ENCODE measurements at places on chromosomes 1 and 21.

DNA sequence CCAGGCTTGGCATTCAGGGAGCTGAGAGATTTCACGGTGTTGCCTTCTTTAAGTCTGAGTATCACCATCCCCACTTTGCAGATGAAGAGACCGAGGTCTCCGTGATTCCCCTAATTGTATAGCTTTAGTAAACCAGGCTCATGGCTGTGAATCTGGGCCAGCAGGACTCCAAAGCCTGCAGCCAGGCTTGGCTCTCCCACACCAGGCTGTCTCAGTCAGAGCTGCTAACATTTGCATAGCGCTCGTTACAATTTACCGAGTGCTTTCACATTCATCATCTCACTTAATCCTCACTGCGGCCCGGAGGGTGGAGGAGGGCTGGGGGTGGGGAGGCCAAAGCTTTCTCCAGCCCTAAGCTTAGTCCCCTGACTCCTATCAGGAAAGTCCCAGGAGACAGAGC is 11.7 kb downstream of the C1orf94 start:
- DNase-seq, result no peak

DNA sequence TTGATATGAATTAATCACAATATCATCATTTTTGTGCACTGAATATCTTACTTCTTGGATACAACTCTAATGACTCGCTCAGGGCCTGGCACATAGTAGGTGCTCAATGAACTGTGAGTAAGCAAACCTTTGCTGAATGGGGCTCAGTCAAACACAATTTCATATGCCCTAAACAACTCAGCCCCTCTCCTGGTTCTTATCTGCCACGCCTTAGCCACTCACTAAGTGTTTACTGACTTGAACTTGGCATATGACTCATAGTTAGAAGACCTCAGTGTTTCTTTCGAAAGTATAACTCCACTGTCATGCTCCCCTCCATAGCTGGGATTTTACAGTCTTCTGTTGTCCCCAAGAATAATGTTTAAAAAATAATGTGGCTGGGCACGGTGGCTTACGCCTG is 4.8 kb upstream of the IFNLR1 start:
- DNase-seq, result no peak

- DNase-seq, result no peak
Observed at GRCh38 chr1:43360616-43361015, 1.8 kb downstream of the CDC20 start.

- no peak for DNase-seq
Observed at GRCh38 chr1:206932177-206932576, 10.4 kb upstream of the FCMR start.

GRCh38 chr1:181936768-181937581 is 124.5 kb downstream of the ZNF648 start:
- DNase-seq, result no peak

DNA sequence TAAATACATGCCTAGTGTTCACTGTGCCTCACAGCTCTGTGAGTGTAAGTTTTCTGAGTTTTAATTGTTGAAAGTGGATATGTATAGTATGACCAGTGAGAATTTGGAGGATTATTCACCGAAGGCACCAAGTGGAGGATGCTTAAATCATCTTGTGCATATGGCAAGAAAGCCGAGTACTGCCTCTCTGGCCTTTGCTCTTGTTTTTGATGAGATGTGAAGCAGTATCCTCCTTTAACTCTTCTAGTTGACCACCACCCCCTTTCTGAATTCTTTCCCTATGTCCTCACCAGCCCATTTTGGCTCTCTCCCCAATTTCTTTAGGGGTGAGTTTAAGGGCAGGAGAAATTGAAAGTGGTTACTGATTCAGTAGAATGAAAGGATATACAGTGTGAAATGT is 130.4 kb downstream of the SYT2 start:
- no peak for DNase-seq

DNA sequence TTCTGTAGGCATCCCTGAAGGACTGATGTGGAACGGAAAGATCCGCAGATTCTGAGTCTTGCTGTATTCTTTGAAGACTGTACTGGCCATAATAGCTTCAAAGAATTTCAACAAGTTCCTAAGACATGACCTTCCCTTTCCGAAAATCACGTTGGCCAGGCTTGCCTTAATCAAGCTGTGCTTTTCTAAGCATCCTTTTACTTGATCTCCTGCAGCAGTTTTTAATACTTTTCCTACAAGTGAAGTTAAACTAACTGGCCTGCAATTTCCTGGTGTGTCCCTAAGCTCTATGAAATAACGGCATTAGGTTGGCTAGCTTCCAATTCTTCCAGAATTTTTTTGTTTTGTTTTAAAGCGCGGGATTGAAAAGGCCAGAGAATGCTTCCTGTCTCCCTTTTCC is 40.3 kb downstream of the SPAG17 start:
- no peak for DNase-seq

DNA sequence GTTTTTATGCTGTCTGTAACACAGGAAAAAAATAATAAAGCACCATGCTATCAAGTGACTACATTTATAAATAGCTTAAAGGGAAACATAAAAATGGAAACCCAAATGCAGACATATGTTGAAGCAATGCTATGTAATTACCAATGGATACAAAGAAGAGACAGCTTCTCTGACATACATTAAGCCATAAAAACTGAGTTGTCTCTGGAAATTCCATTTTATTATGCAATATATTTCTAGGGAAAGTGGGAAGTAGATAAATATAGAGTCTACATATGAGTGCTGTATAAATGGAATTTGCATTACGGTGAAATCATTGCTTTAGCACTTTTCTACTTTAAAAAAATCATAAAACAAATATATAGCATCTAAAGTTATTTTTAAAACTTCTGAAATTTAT is 135.2 kb upstream of the COL11A1 start:
- DNase-seq, result no peak

DNA sequence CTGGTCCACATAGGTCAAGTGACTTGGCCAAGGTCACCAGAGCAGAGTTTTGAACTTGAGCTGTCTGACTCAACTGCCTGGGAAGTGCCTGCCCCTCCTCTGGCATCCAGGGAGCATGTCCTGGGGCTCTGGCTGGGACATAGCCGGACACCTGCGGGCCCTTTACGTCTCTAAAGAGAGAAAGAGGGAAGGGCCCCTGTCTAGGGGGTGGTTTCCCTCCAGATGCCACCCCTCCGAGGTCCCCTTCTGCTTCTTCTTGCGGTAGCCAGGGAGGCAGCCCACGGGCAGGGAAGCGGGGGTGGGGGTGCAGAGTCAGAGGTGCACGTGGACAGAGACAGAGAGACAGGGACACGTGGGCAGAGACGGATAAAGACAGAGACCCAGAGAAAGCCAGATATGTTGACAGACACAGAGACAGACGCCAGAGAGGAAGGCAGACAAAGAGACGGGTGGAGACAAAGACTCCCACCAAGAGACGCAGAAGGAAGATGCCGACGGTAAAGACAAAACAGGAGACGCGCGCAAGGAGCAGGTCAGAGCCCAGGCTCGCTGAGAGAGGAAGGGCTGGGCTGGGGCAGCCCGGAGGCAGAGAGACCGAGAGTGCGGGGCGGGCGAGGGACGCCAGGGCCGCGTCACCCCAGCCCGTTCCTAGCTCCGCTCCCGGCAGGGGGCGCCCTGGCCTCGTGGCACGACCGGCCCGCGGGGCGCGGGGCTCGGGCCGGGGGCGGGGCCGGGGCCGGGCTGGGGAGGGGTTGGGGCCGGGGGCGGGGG is 458 bp upstream of the ALPL start:
- no peak for DNase-seq

DNA sequence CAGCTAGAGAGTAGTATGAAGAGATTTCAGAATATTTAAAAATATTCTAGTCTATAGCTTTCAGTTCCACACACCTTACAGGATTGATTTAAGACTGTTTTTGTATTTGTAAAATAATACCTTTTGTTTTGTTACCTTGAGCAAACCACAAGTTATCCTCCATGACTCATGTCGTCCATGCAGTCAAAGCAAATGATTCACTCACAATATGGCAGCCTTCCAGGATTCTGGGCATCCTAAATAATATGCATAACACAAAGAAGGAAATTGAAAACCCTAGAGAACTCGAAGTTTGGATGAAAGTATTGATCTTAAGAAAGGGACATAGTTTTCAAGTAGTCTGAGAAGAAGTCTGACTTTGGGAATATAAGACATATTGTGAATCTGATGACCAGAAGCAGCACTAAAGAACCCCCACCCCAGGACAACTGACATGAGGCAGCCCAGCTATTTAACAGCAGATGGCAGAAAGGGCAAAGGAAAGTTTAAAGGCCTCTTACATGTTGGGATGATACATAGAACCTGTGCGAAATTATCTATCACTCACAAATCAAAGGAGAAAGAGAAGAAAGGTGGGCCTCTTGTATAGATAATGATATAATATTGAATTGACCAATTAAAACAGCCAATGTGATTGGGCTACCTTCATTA is 857.9 kb downstream of the BRINP3 start:
- DNase-seq, result no peak

GRCh38 chr1:27009601-27010197 is 3.0 kb downstream of the TENT5B start:
- peak; percentile 79 for DNase-seq

DNA sequence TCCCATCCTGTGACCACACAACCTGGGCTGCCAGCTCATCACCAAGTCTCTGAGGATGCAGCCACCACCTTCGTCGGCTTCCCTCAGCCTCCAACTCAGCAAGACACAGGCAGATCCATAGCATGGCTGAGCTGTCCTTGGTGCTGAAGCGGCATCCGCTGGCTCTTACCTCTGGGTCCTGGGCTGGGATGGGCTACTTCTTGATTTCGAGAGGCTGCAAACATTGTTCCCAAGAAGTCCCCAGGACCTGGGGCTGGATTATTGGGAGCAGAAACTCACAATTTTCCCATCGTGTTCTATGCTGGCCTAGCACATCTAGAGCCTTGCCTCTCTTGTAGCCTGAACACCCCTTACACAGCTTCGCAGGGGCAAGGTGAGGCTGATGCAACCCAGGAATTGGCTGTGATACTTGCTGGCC is 24.9 kb upstream of the C1QA start:
- DNase-seq, result no peak

DNA sequence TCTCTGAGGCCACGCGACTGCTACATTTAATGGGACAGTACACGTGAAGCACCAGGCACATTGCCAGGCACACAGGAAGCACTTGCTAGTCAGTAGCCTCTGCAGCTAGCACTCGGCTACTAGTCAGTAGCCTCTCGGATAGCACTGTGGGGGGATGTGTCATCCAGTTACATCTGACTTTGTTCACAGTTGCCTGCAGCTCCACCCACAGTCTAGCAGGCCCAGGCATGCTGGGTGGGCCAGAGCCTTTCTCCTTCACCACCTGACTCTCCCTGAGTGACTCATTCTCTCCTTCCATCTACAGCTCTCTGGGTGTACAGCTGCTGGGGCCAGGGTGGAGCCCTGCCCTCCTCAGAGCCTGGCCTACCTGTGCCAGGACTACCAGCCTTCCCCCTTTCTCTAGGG is 51.5 kb downstream of the PTPRF start:
- DNase-seq, result no peak

- no peak for DNase-seq
Observed at GRCh38 chr1:223248770-223249140, 105.7 kb upstream of the TLR5 start.

DNA sequence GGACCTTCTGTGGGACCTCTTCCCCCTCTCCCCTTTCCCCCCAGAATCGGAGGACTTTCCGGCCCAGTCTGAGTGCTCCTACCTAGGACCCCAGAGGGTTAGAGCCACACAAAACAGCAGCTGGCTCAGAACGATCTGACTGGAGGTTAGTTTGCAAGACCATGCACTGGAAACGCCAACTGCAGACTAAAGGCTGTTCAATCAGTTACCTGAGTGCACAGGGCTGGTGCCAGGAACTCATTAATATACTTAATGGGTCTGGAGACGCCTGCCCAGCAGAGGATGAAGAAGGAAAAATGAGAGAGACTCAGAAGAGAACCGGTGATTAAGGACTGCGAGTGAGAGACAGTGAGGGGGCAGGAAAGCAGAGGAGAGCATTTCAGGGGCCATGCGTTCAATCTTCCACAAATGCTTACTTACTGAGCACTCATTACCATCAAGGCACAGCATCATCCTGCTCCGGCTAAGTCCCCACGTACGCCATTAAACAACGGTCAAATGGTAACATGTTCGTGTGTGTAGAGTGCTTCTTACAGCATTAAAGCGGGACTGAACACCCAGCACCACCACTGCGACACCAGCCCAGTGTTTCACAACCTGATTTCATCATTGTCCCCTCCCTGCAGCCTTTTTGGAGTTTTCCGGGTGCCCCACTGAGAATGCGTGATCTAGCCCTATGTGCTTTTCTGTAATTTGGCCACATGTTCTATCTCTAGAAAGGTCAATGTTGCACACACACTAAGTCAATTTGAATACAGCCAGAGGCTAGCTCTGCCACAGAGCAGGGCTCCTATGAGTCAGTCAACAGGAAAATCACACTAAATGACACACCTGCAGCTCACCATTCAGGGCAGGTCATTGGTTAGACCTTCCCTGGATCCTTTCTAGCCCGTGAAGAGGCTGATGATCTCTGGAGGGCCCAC is 7.6 kb downstream of the ENO1 start:
- DNase-seq, result no peak

DNA sequence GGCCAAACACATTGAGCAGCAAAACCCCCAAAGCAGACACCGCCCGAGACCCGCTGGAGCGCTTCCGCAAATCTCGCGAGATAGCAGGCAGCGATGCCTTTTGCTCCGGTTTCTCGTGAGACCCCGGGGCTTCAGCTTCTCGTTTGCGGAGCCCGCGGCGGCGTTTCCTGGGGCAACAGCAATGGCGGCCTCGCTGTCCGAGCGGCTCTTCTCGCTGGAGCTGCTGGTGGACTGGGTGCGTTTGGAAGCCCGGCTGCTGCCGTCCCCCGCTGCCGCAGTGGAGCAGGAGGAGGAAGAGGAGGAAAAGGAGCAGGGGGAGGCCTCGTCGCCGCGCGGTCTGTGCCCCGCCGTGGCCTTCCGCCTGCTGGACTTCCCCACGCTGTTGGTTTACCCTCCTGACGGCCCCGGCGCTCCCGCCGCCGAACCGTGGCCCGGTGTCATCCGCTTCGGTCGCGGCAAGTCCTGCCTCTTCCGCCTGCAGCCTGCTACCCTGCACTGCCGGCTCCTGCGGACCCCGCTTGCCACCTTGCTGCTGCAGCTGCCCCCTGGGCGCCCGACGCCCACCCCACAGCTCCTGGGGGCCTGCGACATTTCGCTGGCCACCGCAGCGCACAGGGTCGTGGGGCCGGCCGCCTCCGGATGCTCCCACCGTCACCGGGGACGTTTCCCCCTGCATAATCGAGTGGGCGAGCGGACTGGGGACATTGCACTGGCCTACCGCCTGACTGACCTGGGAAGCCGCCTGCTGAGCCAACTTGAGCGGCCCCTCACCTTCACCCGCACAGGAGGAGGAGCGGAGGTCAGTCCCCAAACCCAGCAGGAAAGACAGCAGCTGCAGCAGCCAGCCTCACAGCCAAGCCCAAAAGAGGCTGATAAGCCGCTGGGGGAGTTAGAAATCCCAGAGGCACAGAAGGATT is at the start of gene MAP10:
Gene MAP10, plus strand, starts transcription at position 148 of the 917 bp plus-strand sequence. Its CDS starts 34 bp downstream, at position 182.
- no peak for DNase-seq

DNA sequence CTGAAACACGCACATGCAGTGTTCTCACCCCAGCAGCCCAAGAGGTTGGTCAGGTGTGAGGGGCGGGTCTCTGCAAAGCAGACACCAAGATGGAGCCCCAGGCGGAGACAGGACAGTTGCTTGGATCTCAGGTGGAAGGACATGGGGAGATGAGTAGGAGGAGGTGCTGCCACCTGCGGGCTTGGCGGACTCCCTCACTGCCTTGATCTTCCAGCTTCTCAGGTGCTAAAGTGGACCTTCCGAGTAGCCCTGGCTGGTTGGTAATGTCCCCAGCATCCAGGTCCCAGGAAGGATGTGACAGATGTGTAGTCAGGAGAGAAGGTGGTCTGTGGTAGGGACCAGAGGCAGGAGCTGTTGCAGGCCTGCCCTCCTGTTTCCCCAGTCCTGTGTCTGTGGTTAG is 114.1 kb downstream of the AJAP1 start:
- DNase-seq, result no peak

All from ascending aorta (tissue), 2 donors.